Urinary bladder (tissue), 4 donors: ENCODE measurements at places on chromosomes 2 and 18.

DNA sequence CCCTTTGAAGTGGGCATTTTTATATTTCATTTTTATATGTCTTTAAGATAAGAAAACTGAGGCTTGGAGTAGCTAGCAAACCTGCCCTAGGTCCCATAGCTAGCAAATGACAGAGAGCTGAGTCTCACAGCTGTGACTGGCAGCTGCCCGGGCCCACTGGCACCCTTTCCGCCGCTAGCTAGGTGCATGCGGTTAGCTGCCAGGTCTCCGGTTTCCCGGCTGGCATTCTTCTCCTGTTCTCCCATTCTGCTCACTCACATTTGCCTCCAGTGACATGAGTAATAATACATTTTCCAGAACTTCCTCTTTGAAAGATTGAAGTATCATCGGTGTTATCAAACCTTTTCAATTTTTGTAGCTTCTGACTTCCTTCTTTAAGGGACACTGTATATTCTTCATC lies 38.7 kb downstream of the MTCL1 start:
- DNase-seq: no peak

GRCh38 chr2:138503087-138503442 lies 1.5 kb downstream of the SPOPL start:
- no peak for DNase-seq

GRCh38 chr2:120632796-120633646 lies 102.6 kb upstream of the GLI2 start:
- no peak for DNase-seq

GRCh38 chr18:63159590-63159989 lies 160.0 kb downstream of the BCL2 start:
- DNase-seq: no peak

GRCh38 chr2:171185941-171186340 lies 25.2 kb upstream of the TLK1 start:
- DNase-seq: no peak

GRCh38 chr18:59783138-59783537 lies 85.9 kb upstream of the CCBE1 start:
- DNase-seq: no peak

- no peak for DNase-seq
Measured at GRCh38 chr2:7497178-7497577, 580.0 kb downstream of the RNF144A start.

DNA sequence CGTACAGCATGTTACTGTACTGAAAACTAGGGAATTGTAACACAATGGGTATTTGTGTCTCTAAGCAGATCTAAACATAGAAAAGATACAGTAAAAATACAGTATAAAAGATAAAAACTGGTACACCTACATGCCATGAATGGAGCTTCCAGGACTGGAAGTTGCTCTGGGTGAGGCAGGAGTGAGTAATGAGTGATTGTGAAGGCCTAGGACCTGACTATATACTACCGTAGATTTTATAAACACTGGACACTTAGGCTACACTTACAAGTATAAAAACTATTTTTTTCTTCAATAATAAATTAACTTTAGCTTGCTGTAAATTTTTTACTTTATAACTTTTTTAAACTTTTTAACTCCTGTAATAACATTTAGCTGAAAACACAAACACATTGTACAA lies 324.4 kb upstream of the TNP1 start:
- no peak for DNase-seq
